ENCODE measurements at places on chromosomes 6 and 20.

- peak; percentile 83 for DNase-seq
These were observed 70.6 kb downstream of the SGK1 start for GRCh38 chr6:134247231-134247833.

- DNase-seq, result no peak
These were observed 81.4 kb downstream of the IRAK1BP1 start for GRCh38 chr6:78948785-78949184.

- DNase-seq, result no peak
These were observed 292.1 kb upstream of the CDH4 start for GRCh38 chr20:60959971-60960370.

DNA sequence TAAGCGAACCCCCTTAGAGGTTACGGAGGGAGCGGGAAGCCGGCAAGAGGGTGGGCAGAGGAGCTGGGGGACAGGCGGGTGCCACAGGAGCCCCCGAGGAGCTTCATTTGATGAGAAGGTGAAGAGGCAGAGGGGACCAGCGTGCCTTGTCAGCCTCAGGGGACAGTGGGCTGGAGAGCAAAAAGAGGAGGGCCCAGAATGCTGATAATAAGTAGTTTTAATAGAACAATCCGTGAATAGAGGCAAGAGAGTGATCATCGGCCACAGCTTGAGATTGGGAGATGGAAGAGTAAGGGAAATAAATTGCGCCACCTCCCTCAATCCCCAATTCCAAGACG, 1.3 kb downstream of the COL19A1 start:
- DNase-seq, result no peak

- DNase-seq, result no peak
These were observed 231.0 kb upstream of the PRND start for GRCh38 chr20:4490606-4491280.

DNA sequence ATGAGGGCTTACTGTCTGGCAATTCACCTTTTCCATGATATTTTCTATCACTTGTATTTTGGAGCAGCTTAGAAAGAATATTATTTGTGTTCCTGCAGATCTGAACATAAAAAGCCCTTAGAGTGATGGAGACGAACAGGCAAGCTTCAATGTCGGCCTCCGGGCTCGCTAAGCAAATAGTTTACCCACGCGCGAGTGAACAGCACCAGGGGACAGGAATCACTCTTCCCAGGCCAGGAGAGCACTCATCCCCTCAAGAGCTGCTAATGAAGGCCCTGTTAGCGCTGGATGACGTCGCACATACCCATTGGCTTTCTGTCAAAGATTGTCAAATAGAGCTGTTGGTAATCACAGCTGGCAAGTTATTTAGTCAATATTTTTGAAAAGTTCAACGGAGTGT, 395.7 kb downstream of the ZFAND3 start:
- no peak for DNase-seq

- DNase-seq, result no peak
These were observed 13.8 kb upstream of the TCP11 start for GRCh38 chr6:35154947-35155346.

GRCh38 chr6:104014163-104014959, 845.4 kb downstream of the HACE1 start:
- no peak for DNase-seq

GRCh38 chr6:167137881-167138280, 15.0 kb downstream of the CCR6 start:
- peak; percentile 17 for DNase-seq

GRCh38 chr20:63972312-63973159, 2.8 kb upstream of the ZNF512B start:
- DNase-seq, result no peak

GRCh38 chr20:41063442-41063841, 34.8 kb downstream of the TOP1 start:
- DNase-seq, result no peak

- no peak for DNase-seq
These were observed 34.4 kb upstream of the PTPN1 start for GRCh38 chr20:50475681-50476292.

DNA sequence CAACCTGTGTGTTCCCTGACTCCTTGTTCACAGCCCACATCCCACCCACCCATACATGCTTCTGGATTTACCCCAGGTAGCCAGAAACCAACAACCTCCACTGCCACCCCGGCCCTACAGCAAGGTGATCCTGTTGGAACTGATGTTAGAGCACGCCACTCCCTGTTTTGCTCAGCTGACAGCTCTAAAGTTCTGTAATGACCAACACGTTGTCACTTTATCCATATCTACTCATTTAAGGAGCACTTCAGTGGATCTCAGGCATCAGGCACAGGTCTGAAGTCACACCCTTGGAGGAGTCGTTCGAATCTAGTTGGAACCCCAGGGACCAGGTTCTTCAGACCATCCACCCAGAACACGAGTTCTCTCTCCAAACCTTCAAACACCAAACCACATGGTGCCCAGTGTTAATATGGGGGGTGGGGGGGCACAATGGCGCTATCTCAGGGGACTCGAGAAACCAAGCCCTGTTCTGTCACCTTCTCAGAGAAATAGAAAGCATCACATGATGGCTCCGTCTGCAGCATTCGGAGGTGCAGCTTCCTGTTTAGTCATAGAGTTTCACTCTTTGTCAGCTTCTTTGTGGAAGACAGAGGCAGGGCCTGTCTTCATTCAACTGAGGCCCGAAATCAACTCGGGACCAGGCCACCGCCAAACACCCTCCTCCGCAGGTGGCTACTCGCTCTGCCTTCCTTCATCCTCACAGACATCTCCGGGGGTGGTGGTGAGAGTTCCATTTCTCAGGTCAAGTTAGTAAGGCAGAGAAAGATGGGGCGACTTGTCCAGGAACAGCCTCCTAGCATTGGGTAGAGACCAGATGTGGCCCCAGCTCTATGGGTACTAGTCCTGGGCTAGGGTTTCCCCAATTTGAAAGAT, 142.2 kb downstream of the NFATC2 start:
- DNase-seq, result no peak

DNA sequence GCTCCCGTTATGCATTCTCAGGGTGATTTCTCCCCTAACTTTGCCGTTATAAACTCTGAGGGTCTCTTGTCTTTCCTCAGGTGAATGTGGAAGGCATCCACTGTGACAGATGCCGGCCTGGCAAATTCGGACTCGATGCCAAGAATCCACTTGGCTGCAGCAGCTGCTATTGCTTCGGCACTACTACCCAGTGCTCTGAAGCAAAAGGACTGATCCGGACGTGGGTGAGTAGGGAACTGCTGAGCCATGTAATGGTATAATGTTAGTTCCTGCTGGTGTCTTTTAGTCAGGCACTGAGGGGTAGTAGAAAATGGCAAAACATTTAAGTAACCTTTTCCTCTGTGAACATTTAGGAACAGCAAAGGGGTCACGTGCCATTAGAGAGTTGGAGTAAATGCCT, 395.4 kb downstream of the ARHGAP18 start:
- peak; percentile 65 for DNase-seq

GRCh38 chr6:21947731-21948386, 349.0 kb downstream of the PRL start:
- peak; percentile 36 for DNase-seq

DNA sequence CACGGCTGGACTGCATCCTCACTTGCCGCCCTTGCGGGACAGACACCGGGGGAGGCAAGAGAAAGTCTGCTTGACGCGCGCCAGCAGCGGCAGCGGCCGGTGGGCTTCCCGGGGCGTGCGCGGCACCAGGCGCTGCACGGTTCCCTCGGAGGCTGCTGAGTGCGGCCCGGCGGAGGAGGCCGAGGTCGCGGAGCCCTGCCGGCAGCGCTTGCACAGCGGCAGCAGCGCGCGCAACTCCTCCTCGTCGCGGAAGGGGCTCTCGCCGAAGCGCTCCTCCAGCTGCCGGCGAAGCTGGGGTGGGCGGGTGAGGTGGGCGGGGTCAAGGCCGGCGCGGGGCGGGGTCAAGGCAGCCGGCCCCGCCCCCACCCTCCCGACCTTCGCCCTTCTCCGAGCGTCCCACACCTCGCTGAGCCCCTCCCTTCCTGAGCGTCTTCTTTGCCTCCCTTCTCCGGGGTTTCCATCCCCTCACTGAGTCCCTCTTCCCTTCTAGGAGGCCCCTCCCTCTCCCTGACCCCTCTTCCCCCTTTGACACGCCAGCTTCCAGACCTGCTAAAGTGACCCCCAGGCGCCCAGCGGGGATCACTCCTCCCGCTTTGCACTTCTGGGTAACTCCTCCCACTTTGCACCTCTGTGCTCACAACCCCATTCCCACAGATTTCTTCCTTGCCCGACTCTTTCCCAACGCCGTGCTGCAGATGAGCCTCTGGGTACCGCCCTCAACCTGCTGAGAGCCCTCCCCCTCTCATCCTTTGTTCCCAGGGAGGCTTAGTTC, 8.8 kb downstream of the DUSP15 start:
- peak; percentile 81 for DNase-seq

DNA sequence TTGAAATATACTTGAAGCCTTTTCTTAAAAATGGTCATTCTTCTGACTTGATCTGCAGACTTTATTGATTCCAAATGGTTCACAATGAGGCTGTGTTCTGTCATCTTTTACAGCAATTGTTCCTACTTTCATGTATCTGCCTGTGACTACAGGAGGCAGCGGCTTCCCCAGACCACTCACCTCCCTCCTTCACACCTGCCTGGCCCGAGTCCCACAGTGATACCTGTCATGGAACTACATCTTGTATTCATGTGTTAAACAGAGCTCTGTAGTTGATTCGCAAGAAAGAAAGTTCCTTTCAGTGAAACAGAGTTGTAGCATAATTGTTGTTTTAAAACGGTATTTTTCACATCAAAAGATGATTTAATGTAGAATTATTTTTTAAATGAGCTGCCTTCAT, 673.5 kb upstream of the AGPAT4 start:
- DNase-seq, result no peak

- peak; percentile 85 for DNase-seq
These were observed 113.6 kb upstream of the PLEKHG1 start for GRCh38 chr6:150486048-150486447.
